ENCODE measurements at places on chromosomes 7 and 10. TPM values are rescaled to one million over a fixed set of nuclear protein-coding genes. Genes with fewer than 3 reads are reported as not detected.

GRCh38 chr10:114172776-114173602 lies 1.0 kb downstream of the CCDC186 start:
- no peak for DNase-seq

DNA sequence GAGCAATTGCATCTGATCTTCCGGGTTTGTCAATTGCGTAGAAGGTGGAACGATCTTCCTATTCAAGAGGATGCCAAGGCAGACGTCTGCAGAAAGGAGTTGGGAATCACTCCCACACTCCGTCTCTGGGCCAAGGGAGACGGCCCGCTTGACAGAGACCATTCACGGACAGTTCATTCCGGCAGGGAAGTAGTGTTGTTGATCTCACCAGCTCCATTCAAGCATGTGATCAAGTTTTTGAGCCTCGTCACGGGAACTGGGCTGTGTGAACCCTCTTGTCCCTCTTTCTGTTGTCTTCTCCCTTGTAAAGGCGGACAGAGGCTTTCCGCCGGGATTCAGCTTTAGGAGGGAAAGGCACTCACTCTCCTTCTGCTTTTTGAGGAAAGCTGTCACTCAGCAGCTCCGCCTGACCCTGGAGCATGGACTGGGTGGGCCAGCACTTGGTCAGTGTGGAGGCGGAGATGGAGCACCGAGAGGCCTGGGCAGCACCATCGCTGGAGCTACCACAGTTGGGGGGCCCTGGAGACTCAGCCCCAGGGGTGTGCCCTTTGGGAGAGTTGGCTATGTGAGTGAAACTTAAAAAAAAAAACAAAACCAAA lies 44.9 kb downstream of the SPDYE5 start:
- DNase-seq: no peak

DNA sequence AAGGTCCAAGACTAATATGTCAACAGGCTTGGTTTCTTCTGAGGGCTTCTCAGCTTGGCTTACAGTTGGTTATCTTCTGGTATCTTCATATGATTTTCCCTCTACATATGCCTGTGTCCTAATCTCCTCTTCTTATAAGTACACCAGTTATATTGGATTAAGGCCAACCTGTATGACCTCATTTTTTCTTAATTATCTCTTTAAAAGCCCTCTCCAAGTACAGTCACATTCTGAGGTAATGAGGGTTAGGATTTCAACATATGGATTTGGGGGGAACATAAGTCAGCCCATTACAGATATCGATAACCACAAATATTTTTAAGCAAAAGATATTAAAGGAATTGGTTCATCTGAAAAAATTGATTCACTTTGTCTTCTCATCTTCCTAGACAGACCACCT lies 49.2 kb downstream of the IQUB start:
- DNase-seq: no peak

GPRIN2 gene
- total RNA-seq: not detected

CPN1 gene
- total RNA-seq: not detected

COBL gene
- total RNA-seq: 3.1 TPM

PVRIG gene
- 0.78 TPM for total RNA-seq

PCGF6 gene
- total RNA-seq: 9.0 TPM

SLC26A5 gene
- not detected for total RNA-seq

OR2A12 gene
- total RNA-seq: not detected
